ENCODE measurements at places on chromosomes 1 and 21.

DNA sequence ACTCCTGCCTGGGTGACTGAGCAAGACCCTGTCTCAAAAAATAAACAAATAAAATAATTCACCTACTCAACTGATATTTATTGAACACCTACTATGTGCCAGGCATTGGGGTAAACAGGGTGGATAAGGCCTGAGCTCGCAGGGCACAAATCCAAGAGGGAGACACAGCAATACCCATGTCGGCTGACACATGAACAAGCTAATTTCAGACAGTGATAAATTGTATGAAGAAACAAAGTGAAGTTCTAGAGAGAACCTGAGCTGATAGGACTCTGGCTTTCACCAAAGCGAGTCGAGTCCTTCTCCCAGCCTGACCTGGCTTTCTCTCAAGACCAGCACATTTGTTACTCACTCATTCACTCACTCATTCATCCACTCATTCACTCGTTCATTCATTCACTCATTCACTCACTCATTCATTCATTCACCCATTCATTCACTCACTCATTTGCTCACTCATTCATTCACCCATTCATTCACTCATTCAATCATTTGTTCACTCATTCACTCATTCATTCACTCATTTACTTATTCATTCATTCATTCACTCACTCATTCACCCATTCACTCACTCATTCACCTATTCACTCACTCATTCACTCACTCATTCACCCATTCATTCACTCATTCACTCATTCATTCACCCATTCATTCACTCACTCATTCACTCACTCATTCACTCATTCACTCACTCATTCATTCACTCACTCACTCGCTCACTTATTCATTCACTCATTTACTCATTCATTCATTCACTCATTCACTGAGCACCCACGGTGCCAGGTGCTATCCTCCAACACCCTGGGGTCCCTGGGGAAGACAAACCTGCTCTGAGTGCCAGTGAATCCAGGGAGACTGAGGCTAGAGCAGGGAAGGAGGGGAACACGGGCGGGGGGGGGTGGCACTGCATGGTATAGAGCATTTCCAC, 37.4 kb upstream of the CASZ1 start:
- DNase-seq, result no peak

- no peak for DNase-seq
Observed at GRCh38 chr1:29392486-29393450, 156.4 kb downstream of the PTPRU start.

DNA sequence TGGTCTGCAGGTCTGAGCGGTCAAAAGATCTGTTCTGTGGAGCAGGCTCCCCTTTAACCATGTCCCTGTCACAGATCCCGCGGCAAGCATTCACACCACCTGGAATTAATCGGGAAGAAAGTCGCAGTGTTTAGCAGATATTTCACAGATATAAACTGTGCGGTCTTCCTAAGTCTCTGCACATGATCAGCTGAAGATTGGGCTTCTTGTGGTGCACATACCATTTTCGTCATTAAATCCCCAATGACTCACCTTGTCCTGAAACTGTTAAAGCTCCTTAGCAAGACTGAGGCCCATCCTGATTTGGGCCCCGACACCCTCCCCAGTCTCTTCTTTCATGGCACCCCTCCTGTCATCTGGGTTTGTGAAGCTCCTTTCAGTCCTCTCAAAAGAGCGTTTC, 158.8 kb downstream of the KIF26B start:
- no peak for DNase-seq

DNA sequence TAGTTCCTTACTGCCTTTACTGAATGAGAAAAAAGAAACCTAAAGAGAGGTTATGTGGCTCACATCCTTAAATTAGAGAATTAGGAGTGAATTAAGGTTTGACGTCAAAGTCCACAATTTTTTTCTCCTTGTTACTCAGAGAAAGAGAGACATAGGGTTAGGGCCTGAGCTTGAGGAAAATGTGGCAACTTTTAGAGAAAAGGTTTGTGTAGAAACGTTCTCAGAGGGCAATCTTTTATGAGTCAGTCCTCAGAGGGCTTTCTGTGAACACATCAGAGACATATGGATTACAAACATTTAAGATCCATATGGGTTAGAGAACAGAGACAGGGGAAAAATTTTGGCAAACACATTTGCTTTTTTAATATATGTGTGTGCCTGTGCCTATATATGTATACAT, 242.8 kb downstream of the TGFB2 start:
- DNase-seq, result no peak

DNA sequence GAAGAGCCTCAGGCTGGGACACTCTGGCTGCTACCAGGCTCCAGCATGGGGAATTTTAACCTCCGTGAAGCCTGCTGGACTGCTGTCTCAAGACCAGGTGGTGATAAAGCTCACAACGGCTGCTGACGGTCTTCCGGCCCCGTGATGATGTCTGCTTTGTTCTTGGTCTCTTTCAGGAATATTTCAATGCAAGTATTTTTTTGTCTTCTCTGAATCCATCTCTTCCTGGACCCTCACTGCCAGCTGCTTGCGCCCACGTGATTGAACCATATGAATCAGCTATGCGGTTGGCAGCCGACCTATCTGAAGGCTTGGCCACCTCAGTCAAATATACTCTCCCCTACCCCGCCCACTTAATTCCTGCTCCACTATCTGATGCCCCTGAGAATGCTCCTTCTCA, 14.6 kb upstream of the SLC6A17 start:
- no peak for DNase-seq

DNA sequence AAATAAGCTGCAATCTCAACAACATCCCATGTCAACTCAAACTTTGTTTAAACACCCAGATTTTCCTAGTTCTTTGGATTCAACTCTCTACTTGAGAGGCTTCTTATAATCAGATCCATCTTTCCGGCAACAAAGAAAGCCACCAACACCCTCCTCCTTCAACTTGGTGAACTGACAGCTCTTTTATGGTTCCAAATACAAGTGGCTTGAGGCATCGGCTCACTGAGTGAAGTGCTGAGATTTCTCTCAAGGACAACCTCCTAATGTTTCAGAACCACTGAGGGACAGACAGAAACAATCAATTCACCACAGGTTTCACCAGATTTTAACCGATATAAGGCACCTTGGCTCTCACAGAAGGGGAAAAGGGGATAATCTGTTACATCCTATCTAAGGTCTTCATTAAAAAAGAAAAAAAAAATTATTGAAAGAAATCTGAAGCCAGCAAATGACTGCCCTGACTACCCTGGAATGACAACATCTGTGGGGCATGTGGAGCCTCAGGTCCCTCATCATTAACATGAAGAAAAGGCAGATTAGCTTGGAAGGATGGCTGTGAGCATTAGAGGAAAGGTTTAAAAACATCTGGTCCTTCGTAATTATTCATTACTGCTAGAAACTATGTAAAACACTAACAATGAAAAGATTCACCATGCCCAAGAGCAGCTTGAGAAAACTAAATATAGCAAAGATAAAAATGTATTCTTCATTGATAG, 50.9 kb downstream of the PTPN14 start:
- no peak for DNase-seq
